ENCODE measurements at places on chromosomes 1 and 21.
A peak's percentile ranks its signal among the peaks of the same experiment; 100 is the strongest.

DNA sequence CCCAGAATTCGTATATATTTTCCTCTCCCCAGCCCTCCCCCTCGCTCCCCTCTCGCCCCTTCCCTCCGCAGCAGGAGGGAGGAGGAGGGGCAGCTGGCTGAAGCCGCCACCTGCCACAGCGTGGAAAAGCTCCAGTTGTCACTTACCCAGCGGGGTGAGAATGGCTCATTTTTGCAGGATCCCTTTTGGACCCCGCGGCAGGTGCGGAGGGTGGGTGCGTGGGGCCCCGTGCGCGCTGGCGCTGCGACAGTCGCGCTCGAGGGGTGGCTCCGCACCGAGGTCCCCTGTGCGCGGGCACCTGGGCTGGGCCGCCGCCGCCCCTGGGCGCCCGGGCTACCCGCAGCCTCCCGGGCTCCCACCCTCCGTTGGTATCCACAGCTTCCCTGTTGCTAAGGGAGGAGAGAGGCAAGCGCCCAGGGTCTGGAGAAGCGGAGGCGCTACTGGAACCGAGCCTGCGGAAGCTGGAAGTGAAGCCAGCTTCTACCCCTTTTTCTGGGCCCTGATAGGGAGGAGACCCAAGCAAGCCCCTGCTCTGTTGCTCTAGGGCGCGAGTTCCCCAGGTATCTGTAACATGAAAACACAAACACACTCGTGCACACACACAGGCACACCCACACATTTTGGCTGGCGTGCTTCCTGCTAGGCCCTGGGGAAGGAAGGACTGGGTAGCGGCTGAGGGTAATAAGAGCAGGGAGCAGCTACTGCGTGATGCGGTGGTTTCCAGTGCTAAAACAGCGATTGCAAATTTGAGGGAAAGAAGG, at the start of gene ERICH3:
Gene ERICH3, minus strand, starts transcription at position 442 of the 761 bp plus-strand sequence. Its CDS starts 273 bp downstream, at position 169.
- no peak for DNase-seq

DNA sequence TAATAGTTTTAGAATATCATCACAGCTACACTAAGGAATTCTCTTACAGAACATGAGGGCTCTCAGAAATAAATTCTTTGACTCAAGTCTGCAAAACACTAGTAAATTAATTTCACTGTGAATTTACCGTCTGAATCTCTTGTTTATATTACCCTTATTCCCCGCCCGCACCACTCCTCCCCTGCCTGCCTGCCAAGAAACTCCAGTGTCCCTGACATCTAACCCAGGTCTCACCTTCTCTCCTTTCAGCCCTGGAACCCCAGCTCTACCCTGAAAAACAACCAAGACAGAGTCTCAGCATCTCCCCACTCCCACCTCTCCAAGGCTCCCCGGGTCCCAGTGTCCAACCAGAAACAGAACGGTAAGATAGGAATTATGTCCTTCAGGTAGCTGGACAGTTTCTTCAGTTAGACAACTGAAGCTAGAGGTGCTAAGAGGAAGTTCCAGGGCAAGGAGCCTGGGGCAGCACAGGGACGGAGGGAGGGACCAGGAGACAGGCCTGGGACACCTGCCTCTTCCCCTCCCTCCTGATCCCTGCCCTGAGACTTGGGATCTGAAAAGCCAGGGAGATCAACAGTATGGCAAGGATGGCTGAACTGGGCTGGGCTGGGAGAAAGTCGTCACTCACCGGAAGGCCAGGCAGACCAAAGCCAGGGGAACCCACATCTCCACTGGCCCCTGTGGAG, 15.4 kb downstream of the COL16A1 start:
- DNase-seq, result no peak

- no peak for DNase-seq
Observed at GRCh38 chr1:2934156-2934540, 87.1 kb upstream of the ACTRT2 start.

DNA sequence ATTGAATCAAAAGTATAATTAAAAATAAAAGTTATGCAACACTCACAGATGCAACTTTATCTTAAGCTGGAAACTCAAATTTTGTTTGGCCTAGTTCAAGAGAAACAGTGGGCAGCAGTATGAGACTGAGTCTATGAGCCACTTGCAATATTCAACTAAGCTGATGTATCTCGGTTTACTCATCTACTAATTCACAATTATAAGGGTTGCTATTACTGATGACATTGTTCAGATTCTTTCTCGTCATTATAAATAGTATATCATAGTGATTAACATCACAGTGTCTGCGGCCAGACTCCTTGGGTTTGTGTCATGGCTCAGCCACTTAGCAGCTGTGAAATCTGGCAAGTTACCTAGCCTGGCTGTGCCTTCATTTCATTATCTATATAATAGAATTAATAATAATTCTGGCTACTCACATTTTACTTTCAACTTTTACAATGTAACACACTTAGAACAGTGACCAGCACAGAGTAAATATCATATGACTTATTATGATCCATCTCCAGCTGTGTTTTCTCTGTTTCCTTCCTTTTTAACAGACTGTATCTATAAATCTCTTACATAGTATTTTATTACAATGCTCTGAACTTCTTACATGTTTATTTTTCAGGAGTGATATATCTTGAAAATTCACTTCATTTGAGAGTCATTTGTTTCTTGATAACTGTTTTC, 194.3 kb upstream of the RGS18 start:
- no peak for DNase-seq

DNA sequence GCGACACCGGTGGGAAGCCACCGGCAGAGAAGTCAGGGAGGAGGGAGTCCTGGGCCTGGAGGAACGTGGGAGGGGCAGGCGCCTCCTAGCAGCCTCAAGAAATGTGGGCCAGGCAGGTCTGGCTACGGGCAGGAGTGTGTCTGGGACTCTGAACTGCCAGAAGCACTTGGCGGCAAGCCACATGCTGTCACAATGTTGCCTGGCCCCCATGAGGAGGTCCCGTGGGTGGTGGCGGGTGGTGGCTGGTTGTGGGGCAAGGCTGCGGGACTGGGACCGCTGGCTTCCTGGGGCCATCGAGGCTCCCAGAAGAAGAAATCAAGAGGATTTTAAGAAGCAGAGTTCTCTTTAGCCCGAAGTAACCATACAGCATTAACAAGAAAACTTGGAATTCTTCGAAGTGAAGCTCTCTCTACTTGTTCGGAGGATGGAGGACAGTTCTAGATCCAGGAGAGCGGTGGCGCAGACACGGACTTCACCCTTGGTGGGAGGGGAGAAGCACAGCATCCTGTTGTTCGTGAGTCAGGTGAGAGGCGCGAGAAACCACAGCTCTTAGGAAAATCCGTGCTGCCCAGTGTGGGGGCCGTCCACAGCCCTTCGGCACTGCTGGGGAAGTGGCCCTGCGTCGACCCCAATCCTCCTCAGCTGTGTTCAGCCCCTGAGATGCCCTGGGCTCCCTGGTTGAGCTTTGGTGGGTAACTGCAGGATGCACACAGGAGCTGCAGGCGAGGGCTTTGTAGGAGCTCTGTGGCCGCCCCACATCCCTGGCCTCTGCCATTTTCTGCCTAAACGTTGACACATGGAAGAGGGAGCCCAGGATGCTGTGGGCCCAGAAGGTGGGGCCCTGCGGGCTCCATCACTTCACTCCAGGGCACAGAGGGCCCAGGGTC, 12.4 kb downstream of the SKI start:
- peak; percentile 21 for DNase-seq

DNA sequence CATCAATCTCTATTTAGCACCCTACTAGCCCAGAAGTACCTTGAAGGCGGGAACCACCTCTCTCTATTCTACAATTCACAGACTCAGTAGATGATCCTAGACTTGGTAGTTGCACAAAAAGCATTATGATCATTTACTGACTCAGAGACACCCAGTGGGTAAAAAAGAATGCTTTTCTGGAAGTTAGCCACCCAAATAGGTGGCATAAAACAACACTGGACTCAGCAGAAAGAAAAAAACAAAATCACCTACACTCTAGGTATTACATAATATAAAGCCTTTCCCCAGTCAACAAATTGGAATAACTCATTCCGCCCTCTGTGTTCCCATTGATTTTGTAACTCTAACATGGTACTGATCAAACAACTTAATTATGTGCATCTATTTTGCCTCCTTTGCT, 126.3 kb downstream of the PTPN14 start:
- DNase-seq, result no peak

DNA sequence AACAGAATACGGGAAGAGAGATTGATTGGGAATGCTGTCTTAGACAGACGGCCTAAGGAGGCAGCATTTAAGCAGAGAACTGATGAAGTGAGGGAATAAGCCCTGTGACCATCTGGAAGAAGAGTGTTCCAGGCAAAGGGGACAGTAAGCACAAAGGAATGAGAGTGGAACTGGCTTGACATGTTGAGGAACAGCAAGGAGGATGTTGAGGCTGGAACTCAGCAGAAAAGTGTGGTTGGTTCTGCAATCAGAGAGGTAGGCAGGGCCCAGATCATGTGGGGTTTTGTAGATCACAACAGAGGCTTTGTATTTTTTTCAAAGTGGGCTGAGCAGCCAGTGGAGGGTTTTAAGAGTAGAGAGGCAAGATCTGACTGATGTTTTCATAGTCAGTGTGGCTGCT, 157.4 kb downstream of the DNM3 start:
- DNase-seq, result no peak

GRCh38 chr1:48107516-48107915, 110.3 kb upstream of the TRABD2B start:
- no peak for DNase-seq

GRCh38 chr1:67213164-67213563, 46.9 kb downstream of the IL23R start:
- DNase-seq, result no peak

- DNase-seq, result no peak
Observed at GRCh38 chr1:198168227-198168626, 11.4 kb downstream of the NEK7 start.

- peak; percentile 71 for DNase-seq
Observed at GRCh38 chr1:108646648-108647269, 14.1 kb downstream of the HENMT1 start.

DNA sequence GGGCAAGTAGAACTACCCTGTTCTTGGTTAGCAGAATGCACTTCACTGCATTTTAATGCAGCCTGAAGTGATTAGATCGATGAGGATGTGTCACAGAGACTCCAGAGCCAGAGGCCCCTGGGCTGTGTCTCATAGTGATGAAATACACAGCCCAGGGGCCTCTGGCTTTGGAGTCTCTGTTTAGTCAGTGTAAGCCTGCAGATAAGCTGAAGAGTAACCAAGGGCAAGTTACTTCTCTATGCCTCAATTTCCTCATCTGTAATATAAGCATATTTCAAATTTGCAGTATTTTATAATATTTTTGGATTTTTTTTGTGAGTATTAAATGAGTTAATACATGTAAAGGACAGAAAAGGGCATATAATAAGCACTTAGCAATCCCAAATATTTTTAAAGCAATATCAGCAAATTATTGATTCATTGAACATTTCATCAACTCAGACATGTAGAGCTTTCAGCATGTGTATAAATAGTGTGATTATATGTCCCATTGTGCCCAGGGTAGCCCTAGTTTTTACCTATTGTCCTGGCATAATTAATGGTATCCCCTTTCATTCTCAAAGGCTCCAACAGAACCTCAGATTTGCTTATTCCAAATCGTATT, 23.6 kb upstream of the APOBEC4 start:
- no peak for DNase-seq

- DNase-seq, result no peak
Observed at GRCh38 chr1:118023199-118023598, 93.7 kb downstream of the WDR3 start.

GRCh38 chr1:214615871-214616270, 12.9 kb downstream of the CENPF start:
- no peak for DNase-seq

- no peak for DNase-seq
Observed at GRCh38 chr1:147641291-147641690, 29.0 kb downstream of the ACP6 start.

DNA sequence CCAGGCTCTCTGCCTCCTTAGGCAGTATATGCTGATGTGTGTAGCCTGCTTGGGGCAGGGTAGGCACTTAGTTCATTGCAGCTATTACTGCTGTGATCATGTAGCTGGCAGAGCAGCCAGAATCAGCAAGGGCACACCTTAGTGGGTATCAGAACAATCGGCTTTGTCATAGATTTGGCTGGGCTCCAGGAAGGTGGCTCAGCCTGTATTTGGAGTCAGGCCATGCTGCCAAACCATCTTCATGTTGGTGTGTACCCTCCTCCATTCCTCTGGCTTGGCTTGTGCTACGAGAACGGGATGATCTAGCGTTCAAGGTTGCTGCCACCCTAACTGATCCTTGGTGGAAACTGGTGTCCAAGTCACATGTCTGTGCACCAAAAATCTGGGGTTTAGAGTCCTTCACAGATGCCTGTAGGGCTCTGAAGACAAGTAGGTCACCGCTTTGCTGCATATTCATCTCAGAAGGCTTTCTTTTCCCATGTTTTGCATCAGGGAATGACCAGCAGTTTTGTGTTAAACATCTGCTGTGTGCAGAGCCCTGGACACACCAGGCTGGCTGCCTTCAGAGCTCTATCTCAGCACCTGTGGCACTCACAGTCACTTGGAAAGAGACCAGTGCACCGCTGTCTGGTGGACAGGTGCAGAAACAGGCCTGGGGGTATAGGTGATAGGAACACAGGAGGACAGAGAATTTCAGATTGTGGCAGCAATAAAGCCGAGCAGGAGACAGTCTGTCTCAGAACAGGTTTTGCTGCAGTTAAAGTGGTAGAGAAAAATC, 23.7 kb downstream of the VANGL1 start:
- DNase-seq, result no peak

- DNase-seq, result no peak
Observed at GRCh38 chr1:111846842-111847241, 91.1 kb downstream of the DDX20 start.

DNA sequence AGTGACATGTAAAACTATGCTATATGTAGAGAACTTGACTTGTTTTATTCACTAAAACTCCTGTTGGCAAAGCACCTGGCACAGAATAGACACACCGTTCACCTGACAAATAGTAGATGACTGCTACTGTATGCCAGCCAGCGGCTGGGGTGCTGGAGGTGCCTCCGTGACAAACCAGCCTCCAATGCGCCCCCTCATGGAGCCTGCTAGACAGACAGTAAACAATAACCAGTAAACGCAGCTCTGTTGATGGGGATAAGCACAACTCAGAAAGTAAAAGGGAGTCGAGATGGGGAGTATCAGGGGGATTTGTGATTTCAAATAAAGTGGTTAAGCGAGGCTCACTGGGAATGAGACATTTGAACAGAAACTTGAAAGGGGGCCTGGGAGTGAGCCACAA, 107.2 kb downstream of the PRDM2 start:
- DNase-seq, result no peak

GRCh38 chr1:214637125-214637524, 34.1 kb downstream of the CENPF start:
- DNase-seq, result no peak

- DNase-seq, result no peak
Observed at GRCh38 chr1:172900376-172900997, 150.3 kb downstream of the TNFSF18 start.

DNA sequence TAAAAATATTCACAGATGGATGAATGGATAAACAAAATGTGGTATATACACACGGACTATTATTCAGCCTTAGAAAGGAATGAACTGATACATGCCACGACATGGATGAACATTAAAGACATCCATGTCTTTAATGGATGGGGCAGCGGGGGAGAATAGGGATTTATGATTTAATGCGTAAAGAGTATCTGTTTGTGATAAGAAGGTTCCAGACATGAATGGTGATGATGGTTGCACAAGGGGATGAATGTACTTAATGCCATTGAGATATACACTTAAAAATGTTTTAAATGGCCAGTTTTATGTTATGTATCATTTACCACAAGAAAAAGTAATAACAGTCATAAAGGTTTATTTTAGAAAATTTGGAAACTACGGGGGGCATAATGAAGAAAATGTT, 108.6 kb upstream of the WLS start:
- DNase-seq, result no peak

- no peak for DNase-seq
Observed at GRCh38 chr1:62688687-62689085, 500 bp upstream of the DOCK7 start.

GRCh38 chr1:119735217-119735616, 23.5 kb downstream of the PHGDH start:
- no peak for DNase-seq

Data from activated CD4-positive, alpha-beta T cell treated with anti-CD3 and anti-CD28 coated beads, Interleukin-2, amount 50 U/mL, for 4 hours (primary cell).